ENCODE measurements at places on chromosomes 12 and 14.

GRCh38 chr14:91753501-91754128, 21.7 kb upstream of the CATSPERB start:
- no peak for DNase-seq

DNA sequence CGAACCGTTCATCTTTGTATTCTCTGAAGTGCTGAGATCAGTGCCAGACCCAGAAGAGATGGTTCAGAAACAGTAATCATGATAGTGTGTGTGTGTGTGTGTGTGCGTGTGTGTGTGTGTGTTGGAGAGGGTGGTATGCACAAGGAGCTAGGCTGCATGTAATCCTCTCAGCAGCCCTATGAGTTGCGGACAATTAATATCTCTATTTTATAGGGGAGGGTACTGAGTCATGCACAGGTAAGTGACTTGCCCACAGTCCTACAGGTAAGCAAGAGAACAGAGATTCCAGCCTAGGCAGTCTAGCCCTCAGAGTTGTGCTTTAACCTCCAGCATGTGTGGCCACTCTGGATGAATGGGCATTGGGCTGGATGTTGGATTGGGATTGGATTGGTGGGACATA, 27.9 kb upstream of the TCL1A start:
- no peak for DNase-seq

DNA sequence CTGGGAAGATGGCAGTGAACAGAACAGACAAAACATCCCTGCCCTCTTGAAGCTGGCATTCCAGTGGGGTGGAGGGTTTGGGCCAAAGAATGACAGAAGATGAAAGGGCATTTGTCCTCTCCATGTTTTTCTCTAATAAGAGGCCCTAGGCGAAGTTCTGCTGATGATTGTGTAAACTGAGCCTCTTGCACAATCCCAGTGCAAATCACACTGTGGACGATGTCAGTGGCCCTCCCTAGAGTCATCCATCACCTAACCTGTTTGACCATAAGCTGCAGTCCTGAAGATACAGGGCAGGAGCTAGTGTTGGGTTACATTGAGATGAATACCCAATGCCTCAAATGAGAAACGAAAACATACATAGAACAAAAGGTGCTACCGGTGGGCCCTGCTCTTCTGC, 622.4 kb upstream of the TBX3 start:
- DNase-seq = no peak

- DNase-seq = no peak
Measured at GRCh38 chr12:38934078-38934584, 28.7 kb upstream of the CPNE8 start.

GRCh38 chr12:24764712-24765111, 184.2 kb downstream of the BCAT1 start:
- DNase-seq = no peak

DNA sequence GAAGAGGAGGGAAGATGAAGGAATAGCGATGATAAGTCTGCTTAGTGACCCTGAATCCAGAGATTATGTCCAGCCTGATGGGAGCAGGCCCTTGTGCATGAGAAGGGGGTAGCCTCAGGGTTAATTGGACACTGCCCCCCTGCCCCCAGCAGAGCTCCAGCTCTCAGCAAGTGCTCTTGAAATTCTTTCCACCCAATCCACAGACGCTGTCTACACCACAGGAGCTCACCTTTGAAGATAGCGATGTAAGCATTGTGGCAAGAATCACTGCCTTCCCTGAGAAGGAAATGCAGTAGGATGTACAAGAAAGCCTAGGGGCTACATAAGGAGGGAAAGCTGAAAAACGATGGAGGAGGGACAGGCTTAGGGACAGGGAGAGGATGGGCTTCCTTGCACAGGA, 39.4 kb downstream of the CRACR2A start:
- DNase-seq = no peak

DNA sequence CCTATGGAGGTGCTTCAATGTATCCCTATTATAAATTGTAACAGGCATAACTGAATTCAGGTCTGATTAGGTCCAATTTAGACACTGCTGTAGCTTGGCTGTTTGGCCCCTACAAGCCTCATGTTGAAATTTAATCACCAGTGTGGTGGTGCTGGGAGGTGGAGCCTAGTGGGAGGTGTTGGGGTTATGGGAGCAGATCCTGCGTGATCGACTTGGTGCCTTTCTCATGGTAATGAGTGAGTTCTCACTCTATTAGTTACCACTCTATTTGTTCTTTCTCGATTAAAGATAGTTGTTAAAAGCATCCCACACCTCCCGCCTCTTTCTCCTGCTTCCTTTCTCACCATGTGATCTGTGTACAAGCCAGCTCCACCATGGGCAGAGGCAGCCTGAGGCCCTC, 122.1 kb downstream of the FOXA1 start:
- DNase-seq = no peak

DNA sequence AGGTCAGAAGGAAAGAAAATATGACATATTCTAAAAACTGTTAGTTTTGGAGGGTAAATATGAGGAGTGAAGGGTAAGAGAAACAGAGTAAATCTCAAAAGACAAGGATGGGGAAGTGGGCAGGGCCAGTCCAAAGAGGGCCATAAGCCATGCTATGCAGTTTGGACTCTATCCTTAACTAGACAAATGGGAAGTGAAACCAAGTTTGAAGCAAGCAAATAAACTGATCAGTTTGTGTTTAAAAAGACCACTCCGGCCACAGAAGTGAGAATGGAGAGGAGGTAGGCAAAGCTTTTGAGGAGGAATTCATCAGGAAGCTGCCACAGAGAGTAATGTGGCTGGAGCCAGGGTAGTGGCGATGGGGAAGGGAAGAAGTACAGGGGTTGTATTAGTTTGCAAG, 37.5 kb upstream of the DAAM1 start:
- no peak for DNase-seq

DNA sequence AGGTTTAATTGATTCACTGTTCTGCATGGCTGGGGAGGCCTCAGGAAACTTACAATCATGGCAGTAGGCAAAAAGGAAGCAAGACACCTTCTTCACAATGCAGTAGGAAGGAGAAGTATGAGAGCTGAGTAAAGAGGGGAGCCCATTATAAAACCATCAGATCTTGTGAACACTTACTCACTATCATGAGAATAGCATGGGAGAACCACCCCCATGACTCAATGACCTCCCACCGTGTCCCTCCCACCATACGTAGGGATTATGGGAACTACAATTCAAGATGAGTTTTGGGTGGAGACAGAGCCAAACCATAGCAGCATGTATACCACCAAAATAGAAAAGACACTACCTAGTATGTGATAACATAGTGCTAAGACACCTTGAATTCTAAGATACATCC, 2.9 kb upstream of the HMGA2 start:
- DNase-seq = no peak

DNA sequence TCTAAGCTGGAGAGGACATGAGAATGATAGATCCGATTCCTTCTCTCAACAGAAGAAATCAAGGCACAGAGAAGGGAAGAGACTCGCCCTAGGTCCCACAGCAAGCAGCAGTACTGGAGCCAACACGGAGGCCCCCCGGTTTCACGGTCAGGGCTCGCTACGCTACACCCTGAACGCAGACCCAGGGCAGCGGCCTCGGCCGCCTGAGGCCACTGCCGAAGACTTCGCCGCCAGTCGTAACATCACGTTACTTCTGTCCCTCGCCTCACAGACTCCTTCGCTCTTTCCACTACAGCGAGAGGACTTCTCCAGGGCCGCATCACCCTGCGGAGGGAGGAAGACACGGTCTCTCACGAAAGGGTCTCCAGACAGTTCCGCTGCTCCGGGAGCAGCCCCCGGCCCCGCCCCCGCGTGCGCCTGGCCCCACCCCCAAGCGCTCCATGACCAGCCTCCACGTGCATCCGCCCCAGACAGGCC, 411 bp upstream of the DCAF4 start:
- DNase-seq = no peak

DNA sequence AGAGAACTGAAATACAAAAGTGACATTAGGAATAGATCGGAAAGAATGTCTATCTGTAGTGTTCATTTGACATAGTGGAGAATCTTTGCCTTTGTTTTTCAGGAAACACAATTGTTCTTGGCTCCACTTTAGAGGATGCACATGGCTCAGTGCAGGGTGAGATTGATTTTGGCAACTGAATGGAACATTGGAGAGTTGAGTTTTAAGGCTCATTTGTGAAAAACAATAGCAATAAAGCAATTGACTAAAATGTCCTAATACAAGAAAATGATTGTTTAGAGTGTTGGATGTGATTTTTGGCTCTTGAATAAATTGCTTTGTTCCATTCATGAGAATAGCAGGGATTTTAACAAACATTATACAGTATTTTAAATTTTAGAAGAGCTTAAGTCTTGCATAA, 116.4 kb downstream of the SLC38A1 start:
- no peak for DNase-seq

GRCh38 chr12:10936506-10936905, 2.6 kb downstream of the TAS2R14 start:
- no peak for DNase-seq

GRCh38 chr14:78202163-78202562, 32.0 kb downstream of the NRXN3 start:
- DNase-seq = no peak

DNA sequence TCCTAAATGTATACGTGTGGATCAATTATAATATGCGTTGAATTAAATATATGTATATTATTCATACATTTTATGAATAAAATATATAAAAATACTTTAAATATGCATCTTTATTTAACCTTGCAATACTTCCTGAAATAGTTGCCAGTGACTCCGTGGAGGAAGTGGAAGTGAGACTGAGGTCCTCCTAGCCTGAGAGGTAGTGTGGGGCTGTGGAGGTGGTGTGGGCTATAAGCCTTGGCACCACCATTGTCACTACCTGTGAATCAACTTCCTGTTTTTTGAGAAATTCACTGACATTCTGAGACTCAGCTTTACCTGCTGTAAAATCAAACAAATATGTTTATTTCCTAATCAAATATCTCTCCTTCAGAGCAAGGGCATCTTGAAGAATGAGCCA, 514.2 kb downstream of the VRK1 start:
- no peak for DNase-seq

DNA sequence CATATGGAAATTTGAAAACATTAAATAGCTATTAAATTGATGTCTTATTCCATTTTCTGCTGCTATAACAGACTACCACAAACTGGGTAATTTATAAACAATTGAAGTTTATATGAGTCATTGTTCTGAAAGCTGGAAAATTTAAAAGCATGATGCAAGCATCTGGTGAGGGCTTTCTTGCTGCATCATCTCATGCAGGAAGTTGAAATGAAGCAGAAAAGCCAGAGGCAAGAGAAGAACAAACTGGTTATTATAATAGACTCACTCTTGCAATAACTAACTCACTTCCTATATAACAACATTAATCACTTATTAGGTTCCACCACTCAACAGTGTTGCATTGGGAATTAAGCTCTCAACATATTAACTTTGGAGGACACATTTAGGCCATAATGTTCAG, 1277.4 kb downstream of the LRFN5 start:
- no peak for DNase-seq
